Activated CD8-positive, alpha-beta memory T cell treated with anti-CD3 and anti-CD28 coated beads for 4 hours (primary cell): ENCODE measurements at places on chromosomes 2 and 18.

DNA sequence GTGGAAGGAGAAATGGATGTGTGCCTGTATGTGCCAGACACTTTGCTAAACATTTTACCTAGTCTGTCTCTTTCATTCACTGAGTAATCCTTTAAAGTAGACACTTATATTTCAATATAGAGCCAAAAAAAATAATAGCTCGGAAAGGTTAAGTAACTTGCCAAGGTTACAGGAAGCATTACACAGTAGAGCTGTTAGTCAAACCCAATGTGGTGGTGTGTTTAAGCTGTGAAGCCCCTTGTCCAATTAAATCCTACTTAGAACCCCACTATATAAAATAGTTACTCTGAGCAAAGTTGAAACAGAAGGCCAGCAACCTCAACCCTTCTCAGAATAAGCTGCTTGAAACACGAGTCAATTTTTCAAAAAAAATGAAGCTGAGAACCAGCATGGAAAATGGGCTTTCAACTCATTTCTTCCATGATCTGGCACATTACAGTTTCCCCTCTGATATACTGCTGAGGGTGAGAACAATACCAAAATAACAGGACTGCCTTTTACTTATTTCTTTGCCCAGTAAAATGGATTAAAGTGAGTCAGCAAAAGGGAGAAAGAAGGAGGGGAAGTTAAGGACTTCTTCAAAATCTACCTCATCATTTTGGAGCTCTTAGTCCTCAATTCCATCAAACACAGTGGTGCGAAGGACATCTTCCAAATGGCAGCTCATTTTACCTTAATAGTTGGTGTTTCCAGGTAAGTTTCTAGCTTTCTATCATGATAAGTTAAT, 7.9 kb downstream of the RDH14 start:
- DNase-seq: no peak

DNA sequence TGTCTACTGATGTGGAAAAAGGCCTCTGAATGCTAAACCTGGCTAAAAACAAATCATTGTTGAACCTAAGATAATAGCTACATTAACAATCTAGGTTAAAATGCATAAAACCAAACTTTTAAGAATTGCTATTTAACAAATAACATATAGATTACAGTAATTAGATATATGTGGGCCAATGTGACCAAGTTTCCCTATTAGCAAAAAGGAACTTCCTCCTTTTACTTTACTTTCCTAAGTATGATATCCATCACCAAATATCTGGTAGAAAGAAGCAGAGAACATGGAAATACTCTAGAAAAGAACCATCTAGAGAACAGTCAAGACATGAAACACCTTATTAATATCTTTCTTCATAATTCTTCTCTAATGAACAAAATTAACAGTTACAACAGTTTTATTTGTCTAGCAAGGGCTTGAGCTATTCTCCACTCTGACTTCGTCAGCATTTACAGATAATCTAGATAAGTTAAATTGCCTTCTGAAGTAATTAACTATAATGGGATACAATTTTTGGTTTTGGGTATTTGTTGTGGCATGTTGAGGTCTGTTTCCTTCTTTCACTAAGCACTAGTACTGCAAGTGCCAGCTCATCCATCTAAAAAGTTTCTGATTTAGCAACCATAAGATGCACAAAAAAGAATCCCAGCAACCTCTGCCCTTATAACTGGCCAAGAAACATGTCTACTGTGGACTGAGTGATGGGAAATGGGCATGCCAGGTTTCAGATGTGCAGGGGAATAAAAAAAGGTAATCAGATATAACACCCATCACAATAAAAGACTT, 53.3 kb downstream of the MEMO1 start:
- DNase-seq: no peak

DNA sequence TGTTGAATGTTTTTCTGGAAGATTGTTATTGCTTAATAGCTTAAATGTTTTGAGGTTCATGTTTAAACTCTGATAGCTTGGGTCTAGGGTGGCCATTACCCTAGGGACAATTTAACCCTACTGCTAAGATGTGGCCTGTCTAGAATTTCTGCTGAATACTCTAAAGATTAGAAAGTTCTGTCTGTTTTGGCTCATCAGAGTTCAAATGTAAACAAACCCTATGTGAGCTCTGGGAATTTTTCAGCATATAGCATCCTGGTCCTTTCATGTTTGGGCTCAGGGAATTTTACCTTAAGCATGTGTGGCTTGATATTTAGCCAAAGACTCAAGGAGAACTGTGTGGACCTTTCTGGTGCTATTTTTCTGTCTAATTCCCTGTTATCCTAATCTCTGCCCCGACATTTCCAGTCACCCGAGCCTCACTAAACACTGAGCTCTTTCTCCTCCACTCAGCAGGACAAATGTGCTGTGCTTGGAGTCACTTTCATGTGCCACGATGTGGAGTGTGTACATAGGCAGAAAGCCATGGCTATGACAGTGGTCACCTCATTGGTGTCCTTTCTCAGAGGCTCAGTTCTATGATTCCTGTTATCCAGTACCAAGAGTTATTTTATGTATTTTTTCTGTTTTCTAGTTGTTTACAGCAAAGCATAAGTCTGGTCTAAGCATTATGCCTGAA, 492.5 kb upstream of the SPHKAP start:
- no peak for DNase-seq

- no peak for DNase-seq
Measured at GRCh38 chr2:86298411-86299390, 38.7 kb downstream of the REEP1 start.

- no peak for DNase-seq
Measured at GRCh38 chr2:201522965-201523364, 71.4 kb downstream of the STRADB start.

DNA sequence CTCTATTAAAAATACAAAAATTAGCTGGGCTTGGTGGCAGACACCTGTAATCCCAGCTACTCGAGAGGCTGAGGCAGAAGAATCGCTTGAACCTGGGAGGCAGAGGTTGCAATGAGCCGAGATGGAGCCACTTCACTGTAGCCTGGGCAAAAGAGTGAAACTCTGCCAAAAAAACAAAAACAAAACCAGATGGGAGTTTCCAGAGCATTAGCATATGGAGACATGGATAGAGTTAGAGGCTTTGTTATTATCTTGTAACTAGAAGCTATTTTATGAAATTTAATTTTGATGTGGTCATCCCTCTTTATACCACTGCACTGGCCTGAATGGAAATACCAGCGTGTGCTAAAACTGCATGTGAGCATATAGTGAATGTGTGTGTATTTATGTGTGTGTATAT, 58.9 kb downstream of the TRAPPC8 start:
- DNase-seq: no peak
